ENCODE measurements at places on chromosomes 3 and 15.

- no peak for DNase-seq
These were observed 51.5 kb downstream of the EOMES start for GRCh38 chr3:27670619-27671018.

GRCh38 chr3:194536871-194537637 is 50.3 kb upstream of the ATP13A3 start:
- DNase-seq = no peak

- no peak for DNase-seq
These were observed 58.5 kb upstream of the TNFSF10 start for GRCh38 chr3:172581757-172582166.

DNA sequence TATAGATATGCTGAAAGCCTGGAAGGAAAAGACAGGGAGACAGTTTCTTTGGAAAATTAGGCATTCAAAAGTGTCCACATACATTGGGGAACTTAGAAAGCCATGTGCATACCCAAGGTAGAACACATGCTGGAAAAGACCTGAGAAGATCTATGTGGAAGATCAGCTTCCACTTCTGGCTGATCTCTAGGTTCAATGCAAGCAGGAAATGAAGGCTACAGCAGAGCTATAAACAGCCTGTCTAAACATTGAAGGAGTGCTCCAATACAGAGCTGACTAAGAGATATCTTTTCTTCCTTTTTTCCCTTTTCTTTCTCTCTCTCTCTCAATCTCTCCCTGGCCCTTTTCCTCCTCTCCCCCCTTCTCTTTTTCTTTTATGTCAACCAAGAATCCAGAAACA is 73.6 kb upstream of the TCF12 start:
- no peak for DNase-seq

- peak; percentile 95 for DNase-seq
These were observed at the start of gene SEC61A1 for GRCh38 chr3:128051837-128052594. TSS of gene SEC61A1 (plus strand) at chr3:128052437. CDS start at chr3:128052553, 116 bp downstream.

GRCh38 chr15:57541805-57542504 is 49.7 kb upstream of the MYZAP start:
- peak; percentile 16 for DNase-seq

- DNase-seq = no peak
These were observed 185.6 kb downstream of the FAM43A start for GRCh38 chr3:194871143-194871863.

GRCh38 chr3:52121464-52121805 is 32.8 kb downstream of the POC1A start:
- DNase-seq = no peak

GRCh38 chr3:72322264-72322976 is 525.8 kb downstream of the SHQ1 start:
- DNase-seq = no peak

DNA sequence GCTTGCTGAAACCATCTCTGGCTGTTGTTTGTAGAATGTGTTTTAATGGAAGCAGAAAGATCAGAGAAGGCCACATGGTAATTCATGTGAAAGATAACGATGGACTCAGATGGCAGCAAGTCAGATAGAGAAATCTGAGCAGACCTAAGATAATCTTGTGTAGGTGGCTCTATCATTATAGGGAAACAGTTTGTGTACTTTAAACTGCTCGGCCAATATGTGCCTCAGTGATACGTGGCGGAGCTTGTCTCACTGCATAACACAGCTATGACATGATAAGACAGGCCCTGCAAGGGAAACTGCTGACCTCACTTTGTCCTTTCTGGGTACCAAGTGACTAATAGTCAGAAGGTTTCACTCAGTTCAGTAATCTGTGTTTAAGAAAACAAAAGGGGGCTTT is 51.0 kb downstream of the MME start:
- no peak for DNase-seq

DNA sequence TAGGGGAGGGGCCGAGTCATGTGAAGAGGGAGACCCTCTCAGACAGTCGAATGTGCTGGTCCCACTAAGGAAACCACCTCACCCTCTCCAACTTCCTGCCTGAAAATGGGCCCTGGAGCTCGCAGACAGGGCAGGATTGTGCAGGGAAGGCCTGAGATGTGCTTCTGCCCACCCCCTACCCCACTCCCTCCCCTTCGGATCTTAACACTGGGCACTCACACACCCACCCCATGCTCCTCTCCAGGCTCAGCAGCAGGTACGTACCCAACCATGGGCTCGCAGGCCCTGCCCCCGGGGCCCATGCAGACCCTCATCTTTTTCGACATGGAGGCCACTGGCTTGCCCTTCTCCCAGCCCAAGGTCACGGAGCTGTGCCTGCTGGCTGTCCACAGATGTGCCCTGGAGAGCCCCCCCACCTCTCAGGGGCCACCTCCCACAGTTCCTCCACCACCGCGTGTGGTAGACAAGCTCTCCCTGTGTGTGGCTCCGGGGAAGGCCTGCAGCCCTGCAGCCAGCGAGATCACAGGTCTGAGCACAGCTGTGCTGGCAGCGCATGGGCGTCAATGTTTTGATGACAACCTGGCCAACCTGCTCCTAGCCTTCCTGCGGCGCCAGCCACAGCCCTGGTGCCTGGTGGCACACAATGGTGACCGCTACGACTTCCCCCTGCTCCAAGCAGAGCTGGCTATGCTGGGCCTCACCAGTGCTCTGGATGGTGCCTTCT is 20.0 kb downstream of the ATRIP start:
- peak; percentile 47 for DNase-seq

- no peak for DNase-seq
These were observed 6.6 kb downstream of the SAMMSON start for GRCh38 chr3:70006089-70006488.

DNA sequence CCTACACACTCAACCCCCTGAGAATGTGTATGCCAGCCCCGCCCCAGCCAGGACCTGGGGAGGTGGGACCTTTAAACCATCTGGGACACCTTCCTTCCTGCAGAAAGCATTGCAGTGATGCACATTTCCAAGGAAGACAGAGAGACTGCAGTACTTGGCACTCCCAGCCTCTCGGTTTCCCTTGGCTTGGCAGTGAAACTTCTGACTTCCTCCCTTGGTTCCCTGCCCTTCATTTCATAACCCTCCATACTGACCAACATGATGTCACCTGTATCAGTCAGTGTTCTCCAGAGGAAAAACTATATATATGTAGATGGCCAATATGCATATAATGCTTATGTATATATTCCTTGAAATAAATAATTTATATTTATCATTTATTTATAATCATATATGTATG is 103.2 kb downstream of the SST start:
- no peak for DNase-seq

GRCh38 chr15:96117270-96117669 is 213.2 kb upstream of the NR2F2 start:
- DNase-seq = no peak

GRCh38 chr3:67529915-67530314 is 124.5 kb downstream of the SUCLG2 start:
- no peak for DNase-seq

- no peak for DNase-seq
These were observed 84.6 kb upstream of the DCBLD2 start for GRCh38 chr3:98986073-98986472.

GRCh38 chr3:64290161-64290560 is 64.9 kb upstream of the PRICKLE2 start:
- no peak for DNase-seq

GRCh38 chr15:41873711-41874110 is 20.1 kb downstream of the SPTBN5 start:
- no peak for DNase-seq

- peak; percentile 25 for DNase-seq
These were observed 71.8 kb downstream of the SYNPR start for GRCh38 chr3:63349583-63350573.

DNA sequence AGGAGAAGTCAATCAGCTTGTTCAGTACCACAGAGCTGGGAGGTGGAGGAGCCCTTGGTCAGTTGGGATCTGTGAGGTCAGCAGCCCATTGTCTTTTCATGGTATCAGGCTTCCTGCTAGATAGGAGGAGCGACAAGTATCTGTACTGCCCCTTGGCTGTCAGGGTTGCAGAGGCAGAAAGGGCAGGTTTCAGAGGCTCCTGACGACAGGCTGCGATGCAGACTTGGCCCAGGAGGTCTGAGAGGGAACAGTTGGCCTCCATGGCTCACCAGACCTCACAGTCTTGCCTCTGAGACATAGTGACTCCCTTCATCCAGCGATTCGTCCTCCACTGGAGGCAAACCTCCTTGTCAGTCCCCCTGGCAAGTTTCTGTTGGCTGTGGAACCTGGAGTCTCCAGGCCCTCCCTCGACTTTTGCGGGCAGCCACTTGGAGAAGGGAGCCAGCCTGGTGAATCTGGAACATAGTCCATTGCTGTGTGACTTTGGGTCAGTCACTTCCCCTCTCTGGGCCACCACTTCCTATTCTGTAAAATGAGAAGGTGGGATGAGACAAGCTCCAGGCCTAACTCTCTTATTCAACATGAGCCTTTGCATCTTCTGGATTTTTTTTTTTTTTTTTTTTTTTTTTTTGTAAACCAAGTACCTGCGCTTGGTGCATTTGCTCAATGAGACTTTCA is 177.9 kb upstream of the TLE3 start:
- DNase-seq = no peak

GRCh38 chr15:60660290-60661051 is 181.5 kb upstream of the ICE2 start:
- no peak for DNase-seq

- no peak for DNase-seq
These were observed 83.1 kb downstream of the SST start for GRCh38 chr3:187587076-187587475.

GRCh38 chr3:126621627-126622345 is 33.1 kb downstream of the TXNRD3 start:
- DNase-seq = no peak

DNA sequence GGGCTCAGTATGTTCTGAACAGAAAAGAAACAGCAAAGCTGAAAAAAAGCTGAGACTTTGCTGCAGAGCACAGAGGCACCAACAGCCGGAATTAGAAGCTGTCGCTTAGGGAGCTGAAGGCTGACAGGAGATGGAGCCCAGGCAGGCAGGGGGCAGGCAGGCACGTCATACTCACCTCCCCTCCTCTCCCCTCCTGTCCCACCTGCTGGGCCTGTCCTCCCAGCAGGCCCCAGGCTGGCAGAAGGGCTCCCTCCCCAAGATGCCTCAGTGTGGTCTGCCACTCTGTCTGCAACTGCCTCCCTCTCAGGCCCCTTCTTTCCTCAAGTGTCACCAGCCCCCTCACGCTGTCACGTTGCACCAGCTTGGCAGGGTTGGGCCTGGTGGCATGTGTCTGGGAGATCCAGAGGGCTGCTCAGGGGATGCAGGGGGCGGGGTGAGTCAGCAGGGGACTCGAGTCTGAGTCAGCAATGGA is 3.2 kb upstream of the ANKRD63 start:
- no peak for DNase-seq

GRCh38 chr3:77298417-77298816 is 258.5 kb downstream of the ROBO2 start:
- no peak for DNase-seq

DNA sequence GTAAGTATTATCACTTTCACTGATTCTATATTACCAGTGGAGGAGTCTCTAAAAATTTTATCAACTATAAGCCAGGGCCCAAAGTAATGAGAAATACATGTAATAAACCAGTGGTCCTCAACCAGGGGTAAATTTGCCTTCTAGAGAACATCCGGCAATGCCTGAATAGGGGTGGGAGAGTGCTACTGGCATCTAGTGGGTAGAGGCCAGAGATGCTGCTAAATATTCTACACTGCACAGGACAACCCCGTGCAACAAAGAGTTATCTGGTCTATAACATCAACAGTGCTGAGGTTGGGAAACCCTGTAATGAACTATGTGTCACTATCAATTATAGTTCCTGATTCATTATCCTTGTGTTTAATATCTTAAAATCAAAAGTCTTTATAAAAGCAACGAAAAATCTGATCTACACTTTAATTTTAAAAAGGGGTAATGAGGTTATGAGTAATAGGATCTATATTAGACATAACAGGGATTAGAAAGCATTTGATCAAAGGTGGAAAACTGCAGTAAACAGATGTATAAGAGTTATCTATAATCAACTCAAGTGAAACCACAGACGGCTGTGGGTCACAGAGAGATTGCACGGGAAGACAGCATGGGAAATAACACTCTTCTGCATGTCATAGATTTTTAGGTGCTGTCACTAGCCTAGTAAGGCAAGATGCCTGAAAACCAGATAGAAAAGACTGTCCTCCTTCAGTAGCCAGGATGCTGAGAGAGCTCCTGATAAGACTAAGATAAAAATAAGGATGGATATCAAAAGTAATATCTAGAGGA is 2.0 kb downstream of the LYSMD2 start:
- peak; percentile 38 for DNase-seq

All from stimulated activated naive CD8-positive, alpha-beta T cell treated with anti-CD3 and anti-CD28 coated beads, Interleukin-15, amount 100 ng/mL, for 72 hours (primary cell).